GM23248 (cell line): ENCODE measurements at places on chromosomes 6 and 20. TPM values are rescaled to one million over a fixed set of nuclear protein-coding genes. Genes with fewer than 3 reads are reported as not detected.

DNA sequence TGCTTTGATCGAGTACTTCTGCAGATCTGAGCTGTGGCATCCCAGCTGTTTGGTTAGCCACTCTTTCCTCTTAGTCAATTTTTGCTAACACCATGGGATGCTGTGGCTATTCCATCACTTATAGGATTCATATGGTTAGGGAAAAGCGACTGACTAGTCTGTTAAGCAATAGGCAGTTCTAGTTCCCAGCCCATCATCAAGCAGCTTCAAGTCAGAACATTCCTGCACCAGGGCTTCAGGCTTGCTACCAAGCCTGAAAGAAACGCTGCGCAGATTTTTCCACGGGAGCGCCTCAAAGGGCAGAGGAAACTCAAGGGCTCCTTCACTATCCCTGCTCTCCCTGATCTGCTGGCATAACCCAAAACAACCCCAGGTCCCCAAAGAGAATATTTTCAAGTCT is 159.8 kb upstream of the SUPT3H start:
- peaks cover 20% of the 10 kb centered on the region for H3K4me1 ChIP-seq
- H3K4me3 ChIP-seq, result no peak overlapping the region
- no peaks in the 10 kb centered on the region for H3K27me3 ChIP-seq
- no peak for DNase-seq

DNA sequence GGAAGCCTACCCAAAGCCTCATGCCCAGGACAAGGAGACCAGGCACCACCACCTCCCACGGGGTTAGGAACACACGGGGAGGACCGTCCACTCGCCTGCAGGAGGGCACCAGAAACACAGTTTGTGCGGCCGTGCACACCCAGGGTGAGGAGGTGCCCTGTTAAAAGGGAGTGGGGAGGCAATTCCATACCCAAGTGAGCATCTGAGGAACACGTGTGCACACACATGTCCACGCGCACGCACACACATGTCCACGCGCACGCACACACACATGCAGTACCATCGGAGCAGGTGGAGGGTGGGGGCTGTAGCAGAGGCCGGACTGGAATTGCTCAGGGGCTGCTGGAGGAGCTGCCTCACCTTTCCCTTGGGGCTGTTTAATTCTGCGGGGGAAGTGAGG is 259.4 kb downstream of the TAF4 start:
- DNase-seq, result no peak
- H3K36me3 ChIP-seq, result no peaks in the 10 kb centered on the region
- no peak overlapping the region for H3K4me3 ChIP-seq
- no peaks in the 10 kb centered on the region for H3K4me1 ChIP-seq
- H3K27ac ChIP-seq, result no peak overlapping the region

GRCh38 chr20:50824137-50824536 is 29.3 kb downstream of the BCAS4 start:
- H3K4me3 ChIP-seq, result no peak overlapping the region
- peak; percentile 83 for DNase-seq
- peak overlapping the region; percentile 29; the same call in 1 of the 2 replicates for H3K27ac ChIP-seq
- peaks cover 17% of the 10 kb centered on the region for H3K4me1 ChIP-seq

DNA sequence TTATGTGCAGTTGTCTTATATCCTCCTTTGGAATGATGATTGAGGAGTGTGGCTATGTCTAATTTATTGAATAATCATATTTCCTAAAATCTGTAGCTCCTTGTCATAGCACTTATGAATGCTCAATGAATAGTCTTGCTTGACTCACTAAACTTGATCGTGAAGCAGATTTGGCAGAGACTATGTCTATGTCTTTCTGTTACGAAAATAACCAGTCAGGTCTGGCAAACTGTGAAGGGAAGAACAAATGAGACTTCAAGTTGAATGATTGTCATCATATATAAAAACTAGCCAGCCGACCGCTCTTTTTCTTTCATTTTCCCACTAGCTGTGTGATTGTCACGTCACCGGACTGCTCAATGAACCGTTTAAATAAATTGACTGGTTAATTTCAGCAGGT is 1303.9 kb upstream of the GJE1 start:
- DNase-seq, result no peak
- no peaks in the 10 kb centered on the region for H3K27me3 ChIP-seq
- no peaks in the 10 kb centered on the region for H3K36me3 ChIP-seq

DNA sequence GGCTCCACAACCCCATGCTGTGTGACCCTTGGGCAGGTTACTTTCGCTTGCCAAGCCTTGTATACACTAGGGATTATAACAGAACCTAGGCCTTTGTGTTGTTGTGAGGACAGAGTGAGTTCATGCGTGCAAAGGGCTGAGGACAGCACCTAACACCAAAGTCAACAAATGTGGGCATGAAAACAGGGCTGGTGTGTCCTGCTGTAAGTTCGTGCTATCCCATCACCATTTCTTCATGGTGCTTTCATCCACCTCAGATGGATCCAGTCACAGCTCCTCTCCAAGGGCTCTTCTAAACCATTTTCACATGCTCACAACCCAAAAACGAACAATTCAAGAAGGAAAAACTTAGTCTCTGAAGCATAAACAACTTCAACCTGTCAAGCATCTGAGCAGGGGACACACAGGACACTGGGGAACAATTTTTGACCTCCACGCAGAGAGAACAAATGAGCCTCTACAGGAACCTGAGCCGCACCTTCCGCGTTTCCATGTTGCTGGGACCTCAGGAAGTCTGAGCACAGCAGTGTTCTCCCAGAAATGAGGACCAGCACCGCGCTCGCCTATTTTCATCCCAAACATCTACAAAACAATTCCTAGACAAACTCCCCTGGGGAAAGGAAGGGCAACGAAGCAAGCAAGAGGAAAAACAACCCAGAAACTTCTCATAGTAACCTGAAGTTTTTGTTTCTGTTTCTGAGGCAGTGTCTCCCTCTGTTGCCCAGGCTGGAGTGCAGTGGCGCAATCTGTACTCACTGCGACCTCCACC is 3.1 kb downstream of the LRP11 start:
- peaks cover 48% of the 10 kb centered on the region for H3K4me1 ChIP-seq
- DNase-seq, result no peak
- H3K36me3 ChIP-seq, result no peaks in the 10 kb centered on the region
- H3K27ac ChIP-seq, result 0 out of 2 replicates have a peak overlapping the region, but pooled peaks have one; percentile 6
- H3K27me3 ChIP-seq, result no peaks in the 10 kb centered on the region
- H3K4me3 ChIP-seq, result no peak overlapping the region

- no peaks in the 10 kb centered on the region for H3K36me3 ChIP-seq
- no peak overlapping the region for H3K27ac ChIP-seq
- H3K27me3 ChIP-seq, result no peaks in the 10 kb centered on the region; the same call in 1 of the 2 replicates
Measured at GRCh38 chr6:38808039-38808438, 92.9 kb downstream of the DNAH8 start.

GRCh38 chr6:158222066-158222465 is 53.9 kb downstream of the GTF2H5 start:
- H3K27me3 ChIP-seq, result no peaks in the 10 kb centered on the region
- peaks cover 5% of the 10 kb centered on the region for H3K4me1 ChIP-seq
- no peak for DNase-seq
- H3K27ac ChIP-seq, result no peak overlapping the region
- no peak overlapping the region for H3K4me3 ChIP-seq

DNA sequence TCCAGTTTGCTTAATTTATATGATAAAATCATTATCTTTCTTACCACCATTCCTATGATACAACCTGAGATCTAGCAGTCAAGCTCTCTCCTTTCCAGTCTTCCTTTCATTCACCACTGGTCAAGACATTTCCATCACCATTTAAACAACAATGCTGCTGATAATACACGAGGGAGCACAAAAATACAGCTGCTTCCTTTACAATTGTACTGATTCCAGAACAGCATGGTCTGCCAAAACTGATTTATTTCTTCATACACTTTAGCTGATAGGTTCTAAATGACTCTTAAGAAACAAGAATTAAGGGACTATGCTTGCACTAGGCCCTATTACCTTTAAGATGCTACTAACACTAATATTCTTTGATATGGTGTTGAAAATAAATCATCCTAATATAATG is 65.0 kb downstream of the EPM2A start:
- no peak for DNase-seq
- peaks cover 17% of the 10 kb centered on the region for H3K4me1 ChIP-seq
- H3K27ac ChIP-seq, result peak overlapping the region; percentile 78; the same call in 1 of the 2 replicates
- no peaks in the 10 kb centered on the region for H3K27me3 ChIP-seq

DNA sequence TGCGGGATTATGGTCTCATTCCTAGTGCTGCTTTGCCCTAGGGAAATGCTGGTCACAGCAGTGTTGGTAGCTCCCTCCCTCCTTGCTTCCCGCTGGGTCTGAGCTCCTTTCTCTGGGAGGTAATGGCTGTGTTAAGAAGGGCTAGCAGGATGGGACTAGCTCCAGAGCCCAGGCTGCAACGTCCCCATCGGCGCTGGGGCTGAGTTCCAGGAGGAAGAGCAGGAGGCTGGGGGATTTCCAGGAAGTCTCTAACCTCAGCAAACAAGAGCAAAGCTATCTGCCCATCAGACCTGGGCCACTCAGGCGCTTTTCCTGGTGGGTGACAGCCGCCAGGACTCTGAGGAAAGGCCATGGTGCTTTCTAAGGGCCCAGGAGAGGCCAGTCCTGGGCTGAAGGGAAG is 174.2 kb downstream of the DLL1 start:
- H3K27me3 ChIP-seq, result no peaks in the 10 kb centered on the region
- DNase-seq, result no peak
- H3K4me1 ChIP-seq, result no peaks in the 10 kb centered on the region
- no peak overlapping the region for H3K4me3 ChIP-seq
- H3K36me3 ChIP-seq, result no peaks in the 10 kb centered on the region

The C6orf15 gene
- total RNA-seq, result not detected in 2 replicates
